ENCODE measurements at places on chromosomes 2 and 18.

DNA sequence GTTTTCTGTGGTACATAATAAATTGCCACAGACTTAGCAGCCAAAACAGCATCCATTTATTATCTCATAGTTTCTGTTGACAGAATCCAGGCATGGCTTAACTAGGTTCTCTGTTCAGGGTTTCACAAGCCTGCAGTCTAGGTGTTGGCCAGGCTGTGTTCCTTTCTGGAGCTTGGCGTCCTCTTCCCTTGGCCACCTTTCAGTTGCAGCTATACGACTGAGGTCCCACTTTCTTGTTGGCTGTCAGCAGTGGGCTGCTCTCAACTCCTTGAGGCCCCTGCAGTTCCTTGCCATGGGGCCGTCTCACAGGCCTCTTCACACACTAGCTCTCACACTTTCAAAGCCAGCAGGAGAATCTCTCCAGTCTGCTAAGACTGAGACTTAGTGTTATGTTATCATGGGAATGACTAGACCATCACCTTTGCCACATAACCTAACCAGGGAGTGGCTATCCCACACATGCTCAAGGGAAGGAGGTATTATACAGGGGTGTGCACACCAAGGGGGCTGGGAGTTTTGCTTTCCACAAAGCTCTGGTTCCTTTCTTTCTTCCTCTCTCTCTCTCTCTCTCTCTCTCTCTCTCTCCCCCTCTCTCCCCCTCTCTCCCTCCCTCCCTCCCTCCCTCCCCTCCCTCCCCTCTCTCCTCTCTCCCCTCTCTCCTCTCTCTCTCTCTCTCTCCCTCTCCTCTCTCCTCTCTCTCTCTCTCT is 15.8 kb downstream of the RIOK3 start:
- no peak for DNase-seq

DNA sequence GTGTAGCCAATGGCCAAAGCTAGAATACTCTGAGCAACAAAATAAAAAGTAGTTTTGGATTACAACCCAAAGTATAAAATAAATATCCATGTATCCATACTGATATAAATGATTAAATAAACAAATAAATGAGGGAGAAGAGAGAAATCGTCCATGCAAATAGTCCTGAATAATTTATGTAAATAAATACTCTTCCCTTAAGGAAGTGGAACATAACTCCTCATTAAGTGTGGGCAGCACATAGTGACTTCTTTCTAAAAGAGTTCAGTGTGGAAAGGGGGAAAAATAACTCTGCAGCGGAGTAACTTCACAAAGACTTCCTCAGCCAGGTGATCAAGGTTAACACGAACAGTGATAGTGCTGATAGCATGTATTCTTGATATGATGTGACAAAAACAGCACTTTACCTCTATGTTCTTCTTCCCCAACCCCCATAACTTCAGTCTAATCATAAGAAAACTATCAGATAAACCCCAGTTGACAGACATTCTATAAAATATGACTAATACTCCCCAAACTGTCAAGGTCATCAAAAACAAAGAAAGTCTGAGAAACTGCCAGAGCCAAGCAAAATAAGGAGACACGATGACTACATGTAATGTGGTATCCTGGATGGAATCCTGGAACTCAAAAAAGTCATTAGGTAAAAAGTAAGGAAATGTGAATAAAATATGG is 30.7 kb downstream of the METTL8 start:
- no peak for DNase-seq

- DNase-seq: no peak
Measured at GRCh38 chr18:52816121-52816520, 476.1 kb downstream of the DCC start.

- no peak for DNase-seq
Measured at GRCh38 chr18:41371156-41372045, 583.6 kb upstream of the PIK3C3 start.

- no peak for DNase-seq
Measured at GRCh38 chr2:150778828-150779227, 291.4 kb upstream of the RND3 start.
